ENCODE measurements at places on chromosomes 12 and 14. TPM values are rescaled to one million over a fixed set of nuclear protein-coding genes. Genes with fewer than 3 reads are reported as not detected.

- no peak for DNase-seq
- H3K4me3 ChIP-seq = no peak overlapping the region
- H3K27me3 ChIP-seq = no peaks in the 10 kb centered on the region
- H3K36me3 ChIP-seq = no peaks in the 10 kb centered on the region
- H3K27ac ChIP-seq = no peak overlapping the region
Observed at GRCh38 chr14:47857646-47858045, 182.2 kb upstream of the MDGA2 start.

DNA sequence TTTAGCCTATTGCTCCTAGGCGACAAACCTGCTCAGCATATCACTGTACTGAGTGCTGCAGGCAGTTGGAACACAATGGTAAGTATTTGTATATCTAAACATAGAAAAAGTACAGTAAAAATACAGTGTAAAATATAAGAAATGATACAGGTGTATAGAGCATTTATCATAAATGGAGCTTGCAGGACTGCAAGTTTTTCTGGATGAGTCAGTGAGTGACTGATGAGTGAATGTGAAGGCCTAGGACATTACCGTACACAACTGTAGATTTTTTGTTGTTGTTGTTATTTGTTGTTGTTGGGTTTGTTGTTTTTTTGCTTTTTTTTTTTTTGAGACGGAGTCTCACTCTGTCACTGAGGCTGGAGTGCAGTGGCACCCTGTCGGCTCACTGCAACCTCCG, 33.4 kb downstream of the PNMA1 start:
- H3K27ac ChIP-seq = no peak overlapping the region
- no peaks in the 10 kb centered on the region for H3K4me1 ChIP-seq
- DNase-seq = no peak
- no peaks in the 10 kb centered on the region for H3K36me3 ChIP-seq
- no peak overlapping the region for H3K4me3 ChIP-seq

Gene SETD1B
- total RNA-seq = 13.3 TPM

Gene FOXM1
- total RNA-seq = 64.8 TPM

DNA sequence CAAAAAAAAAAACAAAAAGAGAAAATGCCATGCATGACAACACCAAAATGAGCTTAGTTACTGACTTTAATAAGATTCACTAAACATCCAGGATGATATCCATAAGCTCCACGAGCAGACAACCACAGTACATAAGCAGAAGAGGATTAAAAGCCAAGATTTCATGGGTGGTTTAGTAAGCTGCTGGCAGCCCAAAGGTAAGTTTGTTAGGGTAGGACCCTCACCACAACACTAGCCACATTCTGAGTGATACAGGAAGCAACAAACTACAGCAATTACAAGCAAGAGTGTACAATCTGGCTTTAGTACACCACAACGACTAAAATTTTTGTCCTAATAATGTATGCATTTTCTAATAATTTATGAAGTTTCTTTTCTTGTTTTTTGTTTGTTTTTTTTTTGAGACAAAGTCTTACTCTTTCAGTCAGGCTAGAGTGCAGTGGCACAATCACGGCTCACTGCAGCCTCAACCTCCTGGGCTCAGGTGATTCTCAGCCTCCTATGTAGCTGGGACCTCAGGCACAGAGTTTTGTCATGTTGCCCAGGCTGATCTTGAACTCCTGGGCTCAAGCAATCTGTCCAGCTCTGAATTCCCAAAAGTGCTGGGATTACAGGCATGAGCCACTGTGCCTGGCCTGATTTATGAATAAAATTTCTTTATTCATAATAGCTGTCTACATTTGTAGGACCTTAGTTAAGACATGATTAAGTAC, 221.4 kb downstream of the MED13L start:
- peaks cover 4% of the 10 kb centered on the region for H3K36me3 ChIP-seq
- H3K4me1 ChIP-seq = peaks cover 62% of the 10 kb centered on the region
- peak; percentile 22 for DNase-seq
- H3K27ac ChIP-seq = no peak overlapping the region
- H3K27me3 ChIP-seq = no peaks in the 10 kb centered on the region

DNA sequence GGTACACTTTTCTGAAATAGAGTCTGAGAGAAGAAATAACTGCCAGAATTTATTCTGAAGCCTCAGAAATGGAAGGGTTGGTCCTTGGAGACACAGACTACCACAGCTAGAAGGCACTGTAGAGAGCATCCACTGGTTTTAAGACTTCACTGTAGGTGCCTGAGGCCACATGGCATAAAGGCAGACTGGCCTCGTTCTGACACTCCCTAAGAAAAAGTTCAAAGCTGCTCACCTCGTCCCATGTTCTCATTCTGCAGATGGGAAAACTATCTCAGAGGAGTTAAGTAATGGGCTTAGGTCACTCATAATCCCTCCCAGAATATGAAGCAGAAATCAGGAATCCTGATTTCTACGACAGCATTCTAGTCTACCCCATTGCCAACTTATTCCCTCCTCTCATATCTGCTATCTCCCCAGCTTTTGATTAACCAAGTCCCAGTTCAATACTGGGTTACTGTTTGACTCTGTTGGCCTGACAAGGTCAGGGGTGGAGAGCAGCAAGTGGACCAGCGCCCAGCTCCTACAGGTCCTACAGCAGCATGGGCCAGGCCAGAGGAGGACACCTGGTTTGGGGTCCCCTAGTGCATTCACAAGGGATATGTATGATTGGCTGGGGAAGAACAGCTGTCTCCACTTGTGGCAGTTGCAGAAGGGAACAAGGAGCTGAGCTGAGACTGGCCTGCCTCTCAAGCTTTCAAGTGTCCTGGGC, 3.7 kb downstream of the ITGA5 start:
- no peak for DNase-seq
- peak overlapping the region; percentile 76 for H3K27ac ChIP-seq
- peaks cover 3% of the 10 kb centered on the region for H3K36me3 ChIP-seq
- no peak overlapping the region for H3K4me3 ChIP-seq
- peaks cover 74% of the 10 kb centered on the region for H3K4me1 ChIP-seq

DNA sequence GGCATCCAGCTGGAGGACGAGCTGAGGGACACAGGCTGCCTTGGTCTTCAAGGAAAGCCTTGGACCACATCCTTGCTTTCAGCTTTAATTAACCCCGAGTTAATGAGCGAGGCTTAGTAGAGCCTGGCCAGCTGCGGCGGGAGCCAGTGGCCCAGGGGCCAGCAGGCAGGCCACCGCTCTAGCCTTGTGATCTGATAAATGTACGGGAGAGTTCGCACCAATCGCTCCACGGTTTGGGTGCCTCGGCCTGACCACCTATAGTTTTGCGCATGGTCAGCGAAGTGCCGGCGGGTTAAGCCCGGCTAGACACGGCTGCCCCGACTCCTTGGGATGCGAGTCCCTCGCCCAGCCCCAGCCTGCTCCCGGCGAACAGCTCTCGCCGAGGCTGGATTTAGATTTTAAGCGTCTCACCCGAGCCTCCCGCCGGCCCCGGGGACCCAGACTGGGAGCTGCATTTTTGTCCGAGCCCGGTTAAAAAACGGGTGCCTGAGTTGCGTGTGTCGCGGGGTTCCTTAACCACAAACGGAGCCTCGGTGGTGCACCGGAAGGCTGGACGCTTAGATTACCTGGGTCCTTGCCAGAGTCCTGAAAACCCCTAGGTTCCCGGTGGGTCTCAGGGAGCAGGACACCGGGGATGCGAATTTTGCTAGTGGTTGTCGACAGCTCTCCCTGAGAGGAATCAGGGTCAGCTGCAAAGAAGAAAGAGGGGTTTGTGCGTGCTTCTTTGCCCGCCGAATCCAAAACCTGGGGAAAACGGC, 2.9 kb upstream of the HOXC12 start:
- H3K4me3 ChIP-seq = peak overlapping the region; percentile 5
- no peak overlapping the region for H3K27ac ChIP-seq
- peaks cover 16% of the 10 kb centered on the region for H3K4me1 ChIP-seq
- no peaks in the 10 kb centered on the region for H3K36me3 ChIP-seq
- DNase-seq = no peak
- peaks cover 92% of the 10 kb centered on the region for H3K27me3 ChIP-seq

Data from activated CD8-positive, alpha-beta T cell treated with anti-CD3 and anti-CD28 coated beads for 36 hours (primary cell).